Esophagus squamous epithelium (tissue), 5 donors: ENCODE measurements at places on chromosomes 13 and 19.

DNA sequence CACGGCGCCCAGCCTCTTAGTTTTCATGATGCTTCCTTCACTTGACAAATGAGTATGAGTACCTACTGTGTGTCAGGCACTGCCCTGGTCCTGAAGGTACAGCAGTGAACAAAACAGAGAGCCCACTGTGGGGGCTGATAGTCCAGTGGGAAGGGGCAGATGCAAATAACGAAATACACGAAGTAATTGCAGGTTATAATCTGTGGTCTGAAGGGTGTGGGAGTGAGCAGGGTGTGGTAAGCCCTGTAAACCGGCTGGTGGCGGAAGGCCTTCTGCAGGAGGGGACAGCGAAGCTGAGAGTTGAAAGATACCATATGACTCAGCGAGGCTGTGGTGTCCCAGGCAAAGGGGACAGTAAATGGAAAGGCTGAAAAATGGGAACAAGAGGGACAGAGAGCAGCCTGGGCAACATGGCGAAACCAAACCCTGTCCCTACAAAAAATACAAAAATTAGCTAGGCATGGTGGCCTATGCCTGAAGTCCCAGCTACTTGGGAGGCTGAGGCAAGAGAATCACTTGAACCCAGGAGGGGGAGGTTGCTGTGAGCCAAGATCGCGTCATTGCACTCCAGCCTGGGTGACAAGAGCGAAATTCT is 60.5 kb downstream of the MAP4K1 start:
- DNase-seq: no peak

GRCh38 chr13:29908416-29909080 is 58.1 kb upstream of the UBL3 start:
- no peak for DNase-seq

GRCh38 chr19:29022165-29022564 is 190.8 kb downstream of the UQCRFS1 start:
- no peak for DNase-seq

DNA sequence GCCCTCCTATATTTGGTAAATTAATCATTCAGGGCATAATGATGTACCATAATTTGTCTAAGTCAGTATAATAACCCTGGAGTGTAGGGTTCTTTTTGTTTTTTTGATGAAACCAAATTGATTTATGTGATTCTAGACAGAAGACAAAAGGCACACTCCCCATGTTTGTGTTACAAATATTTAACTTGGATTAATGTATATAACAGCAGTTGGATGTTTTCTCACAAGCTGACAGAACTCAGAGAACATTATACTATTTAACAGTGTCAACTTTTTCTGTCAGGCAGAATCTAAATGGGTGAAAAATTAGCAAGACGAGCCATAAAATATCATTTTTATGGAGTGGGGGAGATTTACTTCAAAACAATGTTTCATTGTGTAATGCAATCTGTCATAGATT is 15.2 kb downstream of the CBY2 start:
- no peak for DNase-seq

DNA sequence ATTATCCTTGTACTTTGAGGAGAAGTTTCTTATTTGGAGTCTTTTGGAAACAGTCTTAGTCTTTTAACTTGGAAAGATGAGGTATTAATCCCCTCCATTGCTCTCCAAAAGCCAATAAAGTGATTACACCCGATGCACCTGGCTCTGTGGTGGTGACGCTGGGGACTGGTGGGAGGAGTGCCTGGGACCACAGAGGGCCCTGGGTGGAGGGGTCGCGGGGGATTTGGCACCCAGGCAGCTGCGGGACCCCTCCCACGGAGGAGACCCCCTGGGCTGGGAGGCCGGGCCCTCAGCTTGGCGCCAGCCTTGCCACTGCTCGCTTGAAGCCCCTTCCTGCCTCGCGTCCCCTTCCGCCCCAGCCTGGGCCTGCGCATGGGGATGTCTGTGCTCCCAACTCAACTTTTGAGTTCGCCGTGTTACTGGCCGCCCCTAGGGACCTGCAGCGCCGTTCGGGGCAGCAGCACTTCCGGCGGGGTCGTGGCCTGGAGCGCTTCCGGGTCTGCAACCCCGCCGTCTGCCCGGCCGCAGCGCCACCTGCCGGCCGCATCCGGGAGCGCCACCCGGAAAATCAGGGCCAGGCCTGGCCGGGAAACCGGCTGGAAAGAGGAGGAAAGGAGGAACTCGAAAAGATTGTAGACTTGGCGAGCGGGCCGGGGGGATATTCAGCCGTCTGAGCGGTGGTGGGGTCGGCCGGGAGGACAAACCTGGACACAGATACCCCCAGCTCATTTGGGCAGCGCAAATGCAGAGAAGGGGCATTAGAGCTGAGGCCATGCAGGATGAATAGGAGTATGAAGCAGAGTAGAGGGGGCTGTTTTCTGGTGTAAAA is 8.4 kb downstream of the PEAK3 start:
- DNase-seq: no peak

DNA sequence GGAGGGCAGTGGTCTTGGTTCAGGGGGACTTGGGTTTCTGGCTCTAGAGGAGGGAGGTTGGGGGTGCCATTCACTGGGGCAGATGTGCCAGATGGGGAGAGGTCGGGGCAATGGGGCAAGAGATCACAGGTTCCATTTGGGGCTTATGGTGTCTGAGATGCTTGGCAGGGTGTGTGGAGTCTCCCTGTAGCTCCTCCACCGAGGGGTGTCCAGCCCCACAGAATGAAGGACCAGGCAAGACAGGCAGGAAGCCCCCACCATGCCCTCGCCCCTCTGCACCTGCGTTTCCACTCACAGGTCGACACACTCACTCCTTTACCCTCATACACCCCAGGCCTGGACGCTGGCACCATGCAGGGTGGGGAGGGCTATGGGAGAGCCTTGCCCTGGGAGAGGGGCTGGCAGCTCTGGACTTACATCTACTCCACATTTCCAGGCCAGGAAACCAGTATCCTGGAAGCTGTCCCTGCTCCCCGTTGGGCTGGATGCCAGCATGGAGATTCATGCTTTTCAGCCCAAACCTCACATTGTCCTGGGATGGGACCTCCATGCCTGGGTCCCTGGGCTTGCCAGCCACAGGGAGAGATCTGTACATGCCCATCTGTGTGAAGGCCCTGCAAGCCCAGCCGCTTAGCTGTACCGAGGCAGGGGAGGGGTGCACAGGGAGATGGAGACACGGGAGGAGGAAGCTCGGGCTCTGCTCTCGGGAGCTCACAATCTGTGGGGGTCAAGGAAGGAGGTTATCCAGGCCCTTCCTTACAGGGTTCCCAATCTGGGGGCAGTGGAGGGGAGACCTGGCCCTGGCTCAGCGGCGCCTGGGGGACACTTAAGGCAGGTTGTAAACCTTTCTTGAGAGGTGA is 77.1 kb downstream of the CHST8 start:
- DNase-seq: no peak

DNA sequence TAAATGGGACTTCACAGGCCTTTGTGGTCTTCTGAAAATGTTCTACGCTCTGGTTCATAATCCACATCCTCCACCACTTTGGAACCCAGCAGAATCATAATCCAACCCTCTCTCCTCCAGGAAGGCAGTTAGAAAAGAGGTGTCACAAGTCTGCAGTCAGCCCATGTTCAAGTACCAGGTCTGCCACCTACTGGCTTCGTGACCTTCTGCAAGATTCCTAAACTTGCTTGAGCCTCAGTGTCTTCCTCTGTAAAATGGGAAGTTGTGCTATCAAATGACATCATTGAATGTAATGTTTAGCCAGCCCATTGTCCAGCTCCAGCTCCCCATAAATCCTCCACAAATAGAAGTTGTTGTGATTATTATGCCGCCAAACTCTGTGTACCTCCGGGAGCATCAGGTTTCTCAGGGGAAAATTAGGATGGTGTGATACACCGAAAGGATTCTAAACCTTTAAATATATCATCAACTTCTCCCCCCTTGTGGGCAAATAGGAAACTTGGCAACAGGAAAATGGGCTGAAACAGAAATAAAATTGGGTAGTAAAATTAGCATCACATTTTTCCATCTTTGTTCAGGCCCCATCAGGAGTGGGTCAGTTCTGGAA is 109.7 kb downstream of the NUFIP1 start:
- DNase-seq: no peak

- no peak for DNase-seq
Observed at GRCh38 chr13:67023130-67023876, 206.8 kb downstream of the PCDH9 start.

GRCh38 chr19:56097306-56097705 is 23.8 kb downstream of the ZNF787 start:
- no peak for DNase-seq

GRCh38 chr13:98910501-98910951 is 67.3 kb downstream of the DOCK9 start:
- no peak for DNase-seq

GRCh38 chr19:31089681-31090080 is 259.6 kb downstream of the TSHZ3 start:
- no peak for DNase-seq

DNA sequence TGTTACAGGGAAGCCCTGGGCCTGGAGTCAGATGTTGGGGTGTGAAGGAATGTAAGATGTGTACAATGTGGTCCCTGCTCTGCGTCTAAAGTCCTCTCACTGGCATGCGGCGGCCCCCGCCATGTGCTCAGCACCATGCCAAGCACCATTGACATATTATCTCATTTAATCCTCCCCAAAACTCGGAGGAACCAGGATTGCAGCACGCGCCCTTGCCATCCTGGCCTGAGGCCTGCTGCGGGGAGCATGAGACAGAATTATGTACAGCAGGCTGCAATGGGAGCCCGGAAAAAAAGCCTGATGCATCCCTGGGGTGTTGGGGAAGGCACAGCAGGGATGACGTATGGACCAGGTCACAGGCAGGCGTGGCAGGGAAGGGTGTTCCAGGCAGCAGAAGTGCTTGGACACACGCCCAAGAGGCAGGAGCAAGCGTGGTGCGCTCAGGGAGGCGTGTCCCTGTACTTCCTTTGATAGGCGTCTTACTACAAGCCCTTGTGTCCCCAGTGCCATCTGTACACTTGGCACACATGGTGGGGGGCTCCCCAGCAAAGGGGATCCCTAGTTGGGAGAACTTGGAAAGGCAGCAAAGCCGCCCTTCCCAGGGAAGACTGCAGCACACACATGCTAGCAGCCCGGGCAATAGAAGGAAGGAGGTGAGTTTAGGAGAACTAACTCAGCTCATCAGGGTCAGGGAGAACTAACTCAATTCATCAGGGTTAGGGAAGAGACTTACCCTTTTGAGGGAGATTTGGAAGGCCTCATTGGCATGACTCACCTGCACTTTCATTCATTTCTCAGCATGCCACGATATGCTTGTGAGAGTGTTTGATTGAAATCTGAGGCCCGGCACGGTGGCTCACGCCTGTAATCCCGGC is 3.4 kb downstream of the EVI5L start:
- DNase-seq: no peak

DNA sequence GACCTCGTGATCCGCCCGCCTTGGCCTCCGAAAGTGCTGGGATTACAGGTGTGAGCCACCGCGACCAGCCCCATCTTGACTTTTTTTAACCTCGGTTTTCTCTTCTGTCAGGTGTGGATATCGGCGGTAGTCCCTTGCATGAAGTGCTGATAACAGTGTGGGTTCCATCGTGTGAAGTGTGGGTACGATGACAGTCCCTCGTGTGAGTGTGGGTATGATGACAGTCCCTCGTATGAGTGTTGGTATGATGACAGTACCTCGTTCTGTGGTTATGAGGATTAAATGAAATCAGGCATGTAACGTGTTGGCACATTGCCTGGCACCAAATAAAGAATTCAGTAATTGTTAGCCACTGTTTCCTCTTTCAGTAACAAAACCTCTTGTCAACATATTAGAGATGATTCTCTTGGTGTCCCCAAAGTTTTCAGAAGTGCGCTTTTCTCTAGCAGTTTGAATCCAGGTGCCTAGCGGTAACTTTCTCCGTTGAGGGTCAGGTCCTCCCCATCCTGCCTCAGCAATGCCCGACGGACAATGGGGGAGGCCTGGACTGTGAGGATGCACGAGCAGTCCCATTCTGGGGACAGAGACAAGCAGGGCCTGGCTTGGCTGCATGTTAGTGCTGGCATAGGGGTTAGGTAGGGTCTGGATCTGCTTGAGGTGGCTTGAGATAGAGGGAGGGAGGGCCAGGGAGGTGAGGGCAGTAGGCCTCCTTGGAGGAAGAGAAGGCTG is 15.3 kb downstream of the GATAD2A start:
- no peak for DNase-seq

DNA sequence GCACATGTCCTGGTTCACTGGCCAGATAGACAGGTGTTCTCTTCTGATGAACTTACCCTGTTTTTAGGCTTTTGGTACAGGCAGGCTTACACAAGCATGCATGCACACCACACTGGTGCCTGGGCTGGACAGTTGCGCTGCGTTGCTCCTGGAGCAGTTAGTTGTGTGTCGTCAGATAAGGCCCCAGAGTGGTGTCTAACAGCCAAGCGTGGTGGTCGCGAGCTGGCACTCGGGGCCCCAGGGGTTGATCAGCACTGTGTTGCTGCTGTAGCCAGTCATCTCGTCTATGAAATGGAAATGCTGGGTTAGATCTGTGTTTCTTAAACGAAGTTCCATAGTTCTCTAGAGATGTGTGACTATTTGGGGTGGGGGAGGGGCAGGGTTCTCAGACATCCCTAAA is 24.6 kb upstream of the TEX29 start:
- no peak for DNase-seq

DNA sequence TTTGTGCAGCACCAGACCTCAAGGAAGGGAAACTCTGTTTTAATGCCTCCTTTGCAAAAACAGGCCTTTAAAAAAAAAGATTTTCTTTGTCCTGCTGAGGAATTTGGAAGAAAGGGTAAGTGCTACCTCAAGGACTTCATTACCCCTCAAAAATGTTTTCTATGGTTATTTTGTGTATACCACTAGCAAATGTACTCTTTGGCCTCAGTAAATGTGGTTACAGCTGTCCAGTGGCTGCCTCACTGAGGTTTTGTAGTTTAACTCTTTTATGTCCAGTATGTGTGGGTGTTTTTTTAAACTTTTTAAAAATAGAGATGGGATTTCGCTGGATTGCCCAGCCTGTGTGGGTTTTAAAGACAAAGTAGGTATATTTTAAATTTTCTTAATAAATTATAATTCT is 42.2 kb upstream of the TSC22D1 start:
- DNase-seq: no peak

- DNase-seq: no peak
Observed at GRCh38 chr13:110539894-110540293, 21.6 kb downstream of the RAB20 start.

- no peak for DNase-seq
Observed at GRCh38 chr13:111659842-111660241, 339.4 kb downstream of the TEX29 start.

DNA sequence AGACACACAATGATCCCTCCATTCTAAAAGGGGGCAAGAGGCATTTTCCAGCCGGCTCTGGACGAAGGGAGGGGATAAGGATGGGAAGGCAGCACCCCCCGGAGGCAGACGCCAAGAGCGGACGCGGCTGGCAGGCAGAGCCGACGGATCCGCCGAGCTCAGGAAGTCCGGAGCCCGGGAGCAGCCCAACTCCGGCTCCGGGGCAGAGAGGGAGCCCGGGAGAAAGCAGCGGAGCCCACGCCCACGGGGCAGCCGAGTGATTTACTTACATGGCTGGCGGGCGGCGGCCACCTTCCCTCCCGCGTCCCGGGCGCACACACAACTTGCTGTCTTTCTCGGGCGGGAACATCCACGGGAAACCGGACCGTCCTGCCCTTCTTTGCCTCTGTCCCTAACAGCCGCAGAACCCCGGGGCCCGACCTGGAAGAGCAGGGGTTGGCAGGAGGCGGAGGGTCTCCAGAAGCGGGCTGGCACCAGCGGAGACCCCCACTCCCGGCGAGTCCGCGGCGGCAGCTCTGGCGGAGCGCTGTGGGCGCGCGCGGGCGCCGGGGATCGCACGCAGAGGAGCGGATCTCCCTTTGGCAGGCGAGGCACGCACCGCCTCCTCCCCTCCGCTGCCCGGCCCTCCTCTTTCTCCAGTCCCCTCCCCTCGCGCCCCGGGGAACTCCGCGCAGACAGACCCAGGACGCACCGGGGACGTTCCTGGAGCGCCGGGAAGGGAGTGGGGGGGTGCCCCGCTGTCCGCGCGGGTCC is at the start of gene LHFPL6:
Gene LHFPL6, minus strand, starts transcription at position 580 of the 753 bp plus-strand sequence.
- no peak for DNase-seq

- DNase-seq: no peak
Observed at GRCh38 chr13:36509369-36509768, 77.1 kb downstream of the CCNA1 start.
